ENCODE measurements at places on chromosomes 16 and 17.

DNA sequence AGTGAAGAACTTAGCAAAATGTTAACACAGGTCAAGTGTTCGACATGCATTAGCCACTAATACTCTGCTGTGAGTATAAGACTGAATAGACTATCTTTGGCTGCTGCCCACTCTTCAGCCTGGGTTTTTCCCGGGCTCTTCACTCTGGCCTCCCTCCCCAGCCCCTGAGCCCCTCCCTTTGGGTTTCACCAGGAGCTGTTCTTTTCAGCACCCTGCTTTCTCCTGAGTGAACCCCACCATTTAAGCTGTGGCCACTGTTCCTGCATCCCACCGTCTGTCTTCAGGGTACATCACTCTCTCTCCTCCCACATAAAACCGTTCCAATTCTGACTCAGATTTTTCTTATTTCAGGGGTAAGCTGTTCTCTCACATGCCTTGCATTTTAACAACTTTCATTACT lies 92.0 kb upstream of the ASIC2 start:
- DNase-seq: no peak

GRCh38 chr16:58076514-58076913 lies 51.0 kb downstream of the MMP15 start:
- DNase-seq: no peak

DNA sequence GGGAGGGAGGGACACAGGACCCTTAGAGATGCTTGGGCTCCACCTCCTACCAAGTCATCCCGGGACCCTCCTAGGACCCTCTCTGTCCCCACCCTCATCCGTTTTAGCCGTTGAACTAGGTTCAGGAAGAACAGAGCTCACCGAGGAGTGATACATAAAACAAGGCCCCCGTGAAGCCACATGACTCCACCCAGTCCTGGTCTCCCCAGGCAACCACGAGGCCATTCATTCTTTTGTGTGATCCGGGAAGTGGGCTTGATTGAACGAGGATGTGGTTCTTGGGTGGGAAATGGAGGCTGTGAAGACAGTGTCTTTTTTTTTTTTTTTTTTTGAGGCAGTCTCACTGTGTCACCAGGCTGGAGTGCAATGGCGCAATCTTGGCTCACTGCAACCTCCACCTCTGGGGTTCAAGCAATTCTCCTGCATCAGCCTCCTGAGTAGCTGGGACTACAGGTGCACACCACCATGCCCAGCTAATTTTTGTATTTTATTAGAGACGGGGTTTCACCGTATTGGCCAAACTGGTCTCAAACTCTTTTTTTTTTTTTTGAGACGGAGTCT lies 14.8 kb downstream of the TRARG1 start:
- no peak for DNase-seq

GRCh38 chr16:57689762-57690558 lies 4.6 kb upstream of the DRC7 start:
- peak; percentile 20 for DNase-seq

DNA sequence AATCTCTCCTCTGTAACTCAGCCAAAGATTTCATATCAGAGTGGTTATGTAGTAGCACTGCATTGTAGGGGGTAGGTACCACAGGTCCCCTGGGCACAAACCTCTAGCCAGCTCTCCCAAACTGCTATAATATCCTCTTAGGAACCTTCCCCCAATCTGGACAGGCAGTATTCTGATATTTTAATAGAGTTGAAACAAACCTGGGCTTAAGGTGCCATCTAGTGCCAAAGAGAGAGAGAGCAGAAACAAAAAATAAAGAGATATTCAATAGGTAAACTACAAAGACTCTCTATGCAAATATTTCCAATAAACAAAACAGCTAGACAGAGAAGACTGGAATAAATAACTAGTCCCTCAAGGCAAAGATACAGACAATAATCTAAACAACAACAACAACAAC lies 1070.0 kb downstream of the CDH11 start:
- no peak for DNase-seq

DNA sequence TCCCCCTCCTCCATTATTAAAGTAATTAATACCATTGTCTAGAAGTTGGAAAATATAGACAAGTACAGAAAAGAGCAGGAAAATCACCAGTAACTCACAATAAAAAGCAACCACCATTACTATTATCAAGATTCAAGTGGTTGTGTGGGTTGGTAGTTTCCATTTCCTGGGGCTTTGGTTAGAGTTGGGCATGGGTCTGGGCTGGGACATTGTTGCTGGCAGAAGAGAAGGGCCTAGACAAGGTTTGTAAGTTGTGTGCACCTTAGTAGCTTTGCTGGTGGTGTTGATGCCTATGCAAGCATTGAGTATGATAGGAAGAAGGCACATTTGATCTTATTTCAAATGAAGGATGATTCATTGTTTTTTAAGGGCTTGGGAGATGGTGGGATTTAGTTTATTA lies 25.4 kb upstream of the NFATC3 start:
- no peak for DNase-seq

DNA sequence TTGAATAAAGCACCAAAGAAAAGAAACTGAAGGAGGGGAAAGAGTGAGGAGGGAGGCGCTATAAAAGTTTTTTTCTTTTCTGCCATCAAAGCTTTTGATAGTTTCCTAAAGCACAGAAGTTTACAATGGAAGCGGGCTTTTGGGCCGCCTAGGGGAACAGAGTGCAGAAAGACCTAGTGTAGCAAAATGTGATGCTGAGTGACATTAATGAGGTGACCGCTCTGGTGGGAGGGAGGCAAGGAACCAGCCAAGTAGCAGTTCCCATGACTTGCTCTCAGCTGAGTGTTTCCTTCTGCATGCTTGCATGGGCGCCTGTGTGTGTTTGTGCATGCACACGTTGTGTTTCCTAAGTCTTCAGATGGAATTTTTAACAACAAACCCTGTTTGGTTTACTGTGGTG lies 15.5 kb downstream of the MSI2 start:
- DNase-seq: peak; percentile 57

DNA sequence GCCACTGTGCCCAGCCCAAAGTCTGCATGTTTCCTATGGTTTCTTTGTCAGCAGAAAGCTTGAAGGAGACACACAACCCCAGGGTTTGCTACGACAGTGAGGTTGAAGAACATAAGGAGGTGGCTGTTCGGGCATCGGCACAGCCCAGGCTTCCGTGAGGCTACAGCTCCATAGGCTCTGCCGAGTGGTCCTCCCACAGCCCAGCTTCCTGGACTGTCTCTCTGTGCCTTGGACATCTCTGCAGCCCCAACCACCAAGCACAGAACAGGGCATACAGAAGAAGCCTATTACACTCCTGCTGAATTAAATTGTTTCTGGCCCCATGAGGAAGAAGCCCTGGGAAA lies 3.2 kb upstream of the HAP1 start:
- no peak for DNase-seq

DNA sequence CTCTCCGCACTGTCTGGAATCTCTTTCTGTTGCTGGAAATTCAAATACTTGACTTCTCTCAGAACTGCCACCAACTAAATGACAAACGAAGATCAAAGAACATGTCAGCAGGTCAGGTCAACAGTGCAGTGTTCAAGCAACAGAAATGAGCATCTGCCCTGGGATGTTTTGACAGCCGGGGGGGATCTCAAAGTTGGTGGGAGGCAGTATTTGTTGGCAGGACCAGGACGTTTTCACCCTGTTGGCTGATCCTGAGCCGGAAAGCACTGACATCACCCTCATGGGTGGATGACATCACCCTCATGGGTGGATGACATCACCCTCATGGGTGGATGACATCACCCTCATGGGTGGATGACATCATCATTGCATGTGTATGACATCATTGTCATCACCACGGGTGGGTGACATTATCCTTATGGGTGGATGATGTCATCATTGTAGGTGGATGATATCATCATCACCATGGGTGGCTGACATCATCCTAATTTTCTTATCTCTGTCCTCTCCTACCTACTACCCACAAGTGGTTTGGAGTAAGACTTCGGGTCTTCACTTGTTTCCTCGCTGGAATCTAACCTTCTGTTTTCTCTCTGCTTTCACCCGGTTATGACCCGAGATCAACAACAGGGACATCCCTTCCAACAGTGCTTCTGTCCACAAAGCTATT lies 18.9 kb downstream of the DNAH17 start:
- DNase-seq: no peak

- no peak for DNase-seq
These were observed 42.5 kb upstream of the TANC2 start for GRCh38 chr17:62923258-62924150.

DNA sequence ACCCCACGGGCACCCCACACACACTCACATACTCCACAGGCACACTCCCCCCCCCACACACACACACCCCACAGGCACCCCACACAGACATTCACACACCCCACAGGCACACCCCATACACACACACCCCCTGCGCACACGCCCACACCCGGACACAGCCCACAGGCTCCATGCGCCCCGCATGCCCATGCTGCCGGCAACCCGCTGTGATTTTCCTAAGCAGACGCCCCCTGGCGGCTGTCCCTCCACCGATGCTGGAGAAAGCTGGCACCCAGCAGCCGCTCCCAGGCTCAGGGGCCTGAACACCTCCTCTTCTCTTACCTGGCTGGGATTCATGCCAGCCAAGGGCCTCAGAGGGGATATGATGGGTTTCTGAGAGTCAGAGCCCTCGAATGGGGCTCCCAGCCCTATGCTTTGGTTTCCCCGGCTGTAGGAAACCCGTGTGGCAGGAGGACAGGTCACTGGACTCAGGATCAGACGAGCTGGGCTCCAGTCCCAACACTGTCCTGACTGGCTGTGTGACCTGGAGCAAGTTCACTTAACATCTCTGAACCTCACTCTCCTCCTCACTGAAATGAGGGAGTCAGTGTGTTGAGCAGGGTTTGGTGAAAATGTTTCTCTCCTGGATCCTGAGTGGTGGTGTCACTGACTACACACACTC lies 19.6 kb upstream of the TNFRSF13B start:
- DNase-seq: peak; percentile 87

- DNase-seq: no peak
These were observed 158.4 kb downstream of the KCNJ2 start for GRCh38 chr17:70327723-70328122.

GRCh38 chr16:56513972-56514371 lies 5.9 kb downstream of the BBS2 start:
- no peak for DNase-seq

GRCh38 chr17:19424934-19425868 lies 14.2 kb downstream of the RNF112 start:
- DNase-seq: peak; percentile 23

- no peak for DNase-seq
These were observed 533 bp upstream of the MEFV start for GRCh38 chr16:3256866-3257465.

DNA sequence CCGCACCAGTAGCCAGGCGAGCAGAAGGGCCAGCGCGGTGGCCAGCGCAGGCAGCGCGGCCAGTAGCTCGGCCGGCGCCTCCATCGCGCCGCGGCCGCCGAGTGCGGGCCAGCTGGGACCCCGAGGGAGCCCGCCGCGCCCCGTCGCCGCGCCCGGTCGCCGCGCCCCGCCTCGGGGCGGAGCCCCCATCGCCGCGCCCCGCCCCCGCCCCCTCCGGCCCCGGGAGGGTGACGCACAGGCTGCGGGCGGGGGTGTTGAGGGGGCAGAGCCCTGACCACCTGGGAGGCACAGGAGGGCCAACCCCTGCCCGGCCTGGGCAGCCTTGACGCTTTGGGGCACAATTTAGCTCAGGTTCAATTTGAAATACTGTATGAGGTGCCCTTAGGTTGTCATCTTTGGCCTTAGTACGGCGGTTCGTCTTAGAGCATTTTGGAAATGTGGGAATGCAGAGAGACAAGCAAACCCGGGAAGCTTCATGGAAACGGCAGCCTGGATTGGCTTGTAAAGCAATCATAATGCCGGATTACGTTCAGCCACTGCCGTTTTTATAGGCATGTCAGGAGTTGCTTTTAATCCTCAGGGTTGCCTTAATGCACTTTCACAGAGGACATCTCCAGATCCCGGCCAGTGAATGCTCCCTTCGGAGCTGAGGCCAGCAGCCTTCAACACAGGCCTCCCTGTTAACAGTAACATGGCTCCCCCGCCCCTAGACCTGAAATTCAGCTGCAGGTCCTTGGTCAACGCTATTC lies at the start of gene MXRA7:
Gene MXRA7 (minus strand): TSS at position 103 of the 749 bp plus-strand sequence. CDS start 19 bp downstream, at position 84.
- DNase-seq: peak; percentile 84

DNA sequence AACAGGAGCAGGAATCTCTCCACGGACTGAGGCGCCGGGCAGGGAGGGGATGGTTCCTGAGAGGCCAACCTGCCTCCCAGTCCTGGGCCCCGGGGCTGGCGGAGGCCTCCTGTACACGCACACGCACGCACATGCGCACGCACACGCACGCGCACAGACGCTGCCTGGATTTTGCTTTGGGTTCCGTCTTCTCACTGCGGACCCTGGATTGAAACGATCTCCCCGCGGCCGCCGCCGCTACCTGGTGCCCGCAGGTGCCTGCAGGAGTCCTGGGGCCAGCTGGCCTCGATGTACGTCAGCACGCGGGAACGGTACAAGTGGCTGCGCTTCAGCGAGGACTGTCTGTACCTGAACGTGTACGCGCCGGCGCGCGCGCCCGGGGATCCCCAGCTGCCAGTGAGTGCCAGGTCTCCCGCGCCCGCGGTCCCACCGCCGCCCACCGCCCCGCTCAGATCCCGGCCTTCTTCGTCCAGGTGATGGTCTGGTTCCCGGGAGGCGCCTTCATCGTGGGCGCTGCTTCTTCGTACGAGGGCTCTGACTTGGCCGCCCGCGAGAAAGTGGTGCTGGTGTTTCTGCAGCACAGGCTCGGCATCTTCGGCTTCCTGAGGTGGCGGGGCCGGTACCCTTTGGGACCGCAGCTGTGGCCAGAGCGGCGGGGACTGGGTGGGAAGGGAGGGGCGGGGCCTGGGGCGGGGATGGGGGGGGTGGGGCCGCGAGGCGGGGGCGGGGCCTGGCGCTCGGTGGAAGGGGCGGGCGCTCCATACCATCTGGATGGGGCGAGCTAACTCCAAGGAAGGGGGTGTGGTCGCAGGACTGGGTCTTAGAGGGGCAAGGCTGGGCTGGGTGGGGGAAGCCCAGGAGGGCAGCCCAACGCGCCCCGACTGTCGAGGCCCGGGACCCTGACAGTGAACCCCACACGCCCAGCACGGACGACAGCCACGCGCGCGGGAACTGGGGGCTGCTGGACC lies 12.3 kb downstream of the CES4A start:
- DNase-seq: no peak

DNA sequence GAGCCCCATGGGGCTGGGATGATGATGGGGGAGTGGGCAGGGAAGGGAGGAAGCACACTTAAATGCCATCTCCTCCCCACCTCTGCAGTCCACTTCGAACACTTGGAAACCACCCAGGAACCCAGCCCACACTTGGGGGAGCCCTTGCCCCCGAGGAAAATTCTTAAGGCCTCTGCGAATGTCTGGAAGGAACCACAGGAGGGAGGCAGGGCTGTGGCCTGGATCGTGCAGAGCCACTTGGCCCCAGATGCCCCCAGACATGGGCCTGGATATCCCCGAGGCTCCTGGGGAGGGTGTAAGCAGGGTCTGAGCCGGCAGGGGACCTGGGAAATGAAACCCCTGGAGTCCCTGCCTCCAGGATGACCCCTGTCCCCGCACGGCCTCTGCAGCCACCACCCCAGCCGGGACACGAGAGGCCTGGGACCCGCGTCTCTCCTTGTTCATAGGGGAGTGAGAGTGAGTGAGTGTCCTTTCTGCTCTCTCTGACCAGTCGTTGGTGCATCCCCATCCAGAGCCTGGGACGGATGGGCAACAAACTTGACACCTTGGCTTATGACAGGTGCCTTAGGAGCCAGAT lies 11.8 kb upstream of the MTSS2 start:
- no peak for DNase-seq
